Left renal cortex interstitium (tissue), 4 donors: ENCODE measurements at places on chromosomes 11 and 22. TPM values are rescaled to one million over a fixed set of nuclear protein-coding genes. Genes with fewer than 3 reads are reported as not detected.

DNA sequence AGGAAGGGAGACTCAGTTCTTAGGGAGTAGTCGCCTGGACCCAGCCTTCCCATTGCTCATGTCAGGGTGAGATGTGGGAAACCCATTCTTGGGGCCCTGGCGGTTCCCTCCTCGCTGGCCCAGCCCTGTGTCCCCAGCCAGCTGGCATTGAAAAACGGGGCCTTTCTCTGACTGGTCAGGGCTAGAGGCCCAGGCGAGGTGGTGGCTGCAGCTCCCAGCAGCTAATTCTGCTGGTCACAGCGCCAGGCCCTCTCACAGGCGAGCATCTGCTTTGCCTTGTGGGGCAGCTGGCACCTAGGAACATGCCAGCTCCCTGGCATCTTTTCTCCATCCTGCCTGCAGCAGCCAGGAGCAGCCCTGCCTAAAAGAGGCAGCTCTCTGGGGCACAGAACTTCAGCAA, 20.1 kb downstream of the TSPAN18 start:
- DNase-seq, result no peak

GRCh38 chr11:86978756-86979608, 23.8 kb upstream of the FZD4 start:
- DNase-seq, result no peak

DNA sequence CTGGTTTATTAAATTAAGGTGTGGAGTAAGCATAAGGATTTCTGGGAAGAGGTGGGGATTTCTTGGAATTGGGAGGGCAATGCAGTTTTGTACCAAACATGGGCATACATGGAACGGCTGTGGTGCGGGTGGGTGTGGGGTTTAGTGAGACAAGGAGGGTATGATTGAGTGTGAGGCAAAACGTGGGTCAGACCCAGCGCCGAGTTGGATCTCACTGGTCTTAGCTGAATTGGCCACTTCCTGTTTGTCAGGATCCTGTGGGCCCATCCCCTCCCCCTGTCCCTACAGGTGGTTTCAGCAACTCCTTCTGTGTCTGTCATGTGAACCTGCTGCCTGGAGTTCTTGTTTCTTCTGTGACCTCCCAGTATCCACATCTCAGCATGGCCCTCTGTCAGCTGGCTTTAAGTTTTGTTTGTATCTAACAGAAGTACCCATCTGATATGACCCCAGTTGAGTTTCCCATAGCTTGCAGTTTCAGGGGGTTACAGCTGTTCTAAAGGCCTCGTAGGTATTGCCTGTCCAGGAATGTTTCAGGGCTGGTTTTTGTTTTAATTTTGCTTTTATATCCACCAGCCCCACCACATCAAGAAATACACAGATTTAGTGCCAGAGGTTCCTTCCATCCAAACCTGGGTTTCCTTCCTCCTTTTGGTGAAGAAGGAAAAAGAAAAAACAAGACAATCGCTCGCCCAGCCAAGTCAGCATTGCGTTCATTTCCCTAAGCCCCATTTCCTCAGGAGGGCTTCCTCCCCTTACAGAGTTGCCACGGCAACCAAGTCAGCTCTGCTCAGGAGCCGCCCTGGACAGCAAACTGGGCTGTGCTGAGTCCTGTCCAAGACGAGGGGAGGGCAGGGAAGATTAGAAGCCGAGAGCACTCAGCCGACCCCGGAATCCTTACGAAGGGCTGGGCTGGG, 6.0 kb downstream of the APOL1 start:
- no peak for DNase-seq

DNA sequence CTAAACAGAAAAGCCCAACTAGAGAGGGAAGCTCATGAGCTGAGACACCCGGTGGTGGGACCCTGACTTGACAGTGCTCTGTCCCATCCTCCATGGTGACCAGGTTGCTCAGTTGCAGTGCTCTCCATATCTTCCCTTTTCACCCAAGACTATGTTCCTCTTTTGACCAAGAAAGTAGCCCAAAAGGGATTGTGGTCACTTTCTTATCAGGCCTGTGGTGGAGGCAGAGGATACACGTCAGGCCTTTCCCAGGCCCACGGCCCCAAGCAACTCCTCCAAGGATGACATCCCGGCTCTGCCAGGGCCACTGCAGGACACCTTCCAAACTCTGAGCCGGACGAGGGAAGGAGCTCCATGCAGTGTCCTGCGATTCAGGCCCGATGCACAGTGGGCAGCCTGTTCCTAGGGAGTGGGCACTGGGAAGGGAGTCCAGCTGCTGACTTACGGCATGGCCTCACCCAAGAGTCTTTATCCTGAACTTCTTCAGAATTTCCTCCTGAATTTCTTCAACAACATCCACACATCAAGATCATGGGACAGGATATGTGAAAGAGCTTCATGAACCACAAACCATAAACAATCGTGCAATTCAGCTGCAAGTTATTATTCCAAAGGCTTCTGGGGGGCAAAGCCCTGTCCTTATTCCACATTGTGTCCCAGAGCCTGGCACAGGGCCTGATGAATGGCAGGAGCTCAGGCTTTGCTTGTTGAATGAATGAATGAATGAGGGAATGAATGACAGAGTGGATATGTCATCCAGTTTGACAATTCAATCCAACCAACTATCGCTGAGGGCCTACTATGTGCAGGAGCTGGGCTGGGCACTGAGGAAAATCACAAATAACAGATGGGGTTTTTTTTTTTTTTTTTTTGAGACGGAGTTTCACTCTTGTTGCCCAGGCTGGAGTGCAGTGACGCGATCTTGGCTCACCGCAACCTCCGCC, 36.0 kb upstream of the MYH9 start:
- no peak for DNase-seq

GRCh38 chr11:118239509-118240205, 12.5 kb downstream of the MPZL3 start:
- no peak for DNase-seq

DNA sequence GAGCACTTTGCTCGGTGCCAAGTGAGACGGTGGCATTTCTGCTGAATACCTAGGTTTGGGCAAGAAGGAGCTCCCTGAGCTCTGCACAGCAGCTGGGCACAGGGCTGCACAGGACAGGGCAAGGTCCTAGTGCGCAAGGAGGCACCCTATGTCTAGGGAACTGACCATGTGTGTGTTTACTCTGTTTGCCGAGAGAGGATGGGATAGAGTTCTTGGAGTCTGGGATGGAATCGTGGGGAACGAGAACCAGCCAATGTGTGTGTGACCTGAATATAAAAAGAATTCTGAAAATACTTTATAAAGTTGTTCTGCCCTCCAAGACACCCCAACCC, 179.5 kb upstream of the NECTIN1 start:
- no peak for DNase-seq

DNA sequence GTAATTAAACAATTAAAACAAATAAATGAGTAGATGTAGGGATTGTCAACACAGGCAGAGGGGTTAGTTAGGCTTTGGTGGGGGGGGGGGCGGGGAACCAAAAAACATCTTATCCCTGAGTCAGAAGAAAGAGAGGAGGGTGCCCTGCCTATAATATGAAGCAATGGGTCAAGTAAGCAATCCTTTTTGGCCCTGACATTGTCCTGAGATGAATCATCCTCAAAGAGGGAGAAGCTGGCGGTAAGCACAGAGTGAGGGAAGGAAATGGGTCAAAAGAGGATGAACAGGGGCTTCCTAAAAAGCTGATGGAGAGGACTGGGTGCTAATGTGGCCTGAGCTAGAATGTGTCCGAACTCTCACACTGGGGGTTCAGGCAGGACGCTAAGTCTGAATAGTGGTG, 4.7 kb downstream of the OLFML1 start:
- DNase-seq, result no peak

GRCh38 chr11:115718106-115718505, 213.9 kb upstream of the CADM1 start:
- DNase-seq, result no peak

DNA sequence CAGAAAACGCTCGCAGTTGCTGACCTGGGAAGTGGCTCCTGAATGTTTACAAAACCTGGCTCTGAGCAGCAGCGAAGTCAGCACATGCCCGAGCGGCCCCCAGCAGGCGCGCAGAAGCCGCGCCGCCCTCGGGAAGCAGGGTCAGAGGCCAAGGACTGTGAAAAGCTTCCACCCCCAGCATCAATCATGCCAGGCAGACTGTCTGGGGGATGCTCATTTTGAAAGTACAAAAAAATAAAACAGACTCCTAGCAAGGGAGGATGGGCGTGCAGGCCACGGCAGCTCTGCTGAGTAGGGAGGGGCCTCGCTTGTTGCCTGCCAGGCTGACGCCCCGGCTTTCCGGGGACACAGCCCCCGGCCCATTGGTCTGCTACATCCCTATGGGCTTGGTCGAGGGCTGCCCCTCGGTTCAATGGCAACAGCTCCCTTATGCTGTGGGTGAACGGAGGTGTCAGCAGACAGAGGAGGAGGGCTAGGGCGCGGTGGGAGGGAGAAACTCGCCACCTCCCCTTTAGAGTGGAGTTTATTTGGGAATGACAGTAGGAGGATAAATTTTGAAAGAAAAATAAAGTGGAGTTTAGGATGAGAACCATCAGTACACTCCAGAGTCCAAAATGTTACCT, 37.7 kb upstream of the GNB1L start:
- no peak for DNase-seq

- no peak for DNase-seq
Observed at GRCh38 chr11:103898065-103898464, 138.4 kb upstream of the DDI1 start.

- DNase-seq, result peak; percentile 84
Observed at GRCh38 chr22:42780070-42780540, 59.4 kb upstream of the A4GALT start.

- no peak for DNase-seq
Observed at GRCh38 chr11:32213223-32213622, 122.3 kb downstream of the RCN1 start.

- no peak for DNase-seq
Observed at GRCh38 chr22:49825944-49826602, 1.6 kb downstream of the BRD1 start.

GRCh38 chr11:61480261-61480993, 28.1 kb upstream of the LRRC10B start:
- no peak for DNase-seq

DNA sequence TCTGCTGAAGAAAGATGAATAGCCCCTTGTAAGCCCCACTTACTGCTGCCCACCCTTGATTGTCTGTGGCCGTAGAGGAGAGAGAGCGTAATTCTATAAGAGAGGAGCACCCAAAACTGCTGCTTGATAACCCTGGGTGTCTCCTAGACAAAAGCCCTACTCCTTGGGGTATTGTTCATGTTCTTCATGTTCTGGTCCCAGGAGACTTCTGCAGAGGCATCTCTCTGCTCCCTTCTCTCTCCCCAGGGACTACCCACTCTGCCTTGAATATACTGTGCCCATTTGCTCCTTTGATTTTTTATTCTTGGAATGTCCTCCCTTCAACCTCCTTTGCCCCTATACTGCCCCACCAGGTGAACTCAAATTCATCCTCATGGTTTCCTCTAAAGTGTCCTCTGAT, 417.8 kb upstream of the CADM1 start:
- no peak for DNase-seq

DNA sequence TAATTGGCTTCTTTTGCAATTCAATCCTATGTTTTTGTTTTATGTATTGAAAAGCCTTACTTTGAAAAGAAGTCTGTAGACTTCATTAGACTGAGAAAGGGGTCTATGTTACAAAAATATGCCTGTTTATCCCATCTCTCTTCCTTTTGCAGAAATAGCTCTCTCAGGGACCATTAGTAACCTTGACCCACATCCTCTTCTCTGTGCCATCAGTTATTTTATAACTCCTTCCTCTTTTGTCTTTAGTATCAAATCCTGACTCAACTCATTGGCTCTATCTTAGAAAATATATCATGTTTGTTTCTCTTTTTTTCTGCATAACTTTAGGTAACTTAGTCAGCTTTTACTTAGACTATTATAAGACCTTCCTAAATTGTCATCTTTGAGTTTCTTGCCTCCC, 20.3 kb downstream of the ZC3H12C start:
- no peak for DNase-seq

- DNase-seq, result no peak
Observed at GRCh38 chr11:2178906-2179494, 7.4 kb upstream of the TH start.

GRCh38 chr11:46489656-46490560, 98.3 kb upstream of the CHRM4 start:
- DNase-seq, result no peak

MS4A3 gene
- 0.66 TPM for polyA plus RNA-seq

ART1 gene
- 0.18 TPM for polyA plus RNA-seq

CRYBB1 gene
- polyA plus RNA-seq, result 0.77 TPM

MYBPC3 gene
- polyA plus RNA-seq, result 0.05 TPM

TUBA8 gene
- 4.5 TPM for polyA plus RNA-seq

MRPL48 gene
- polyA plus RNA-seq, result 68.9 TPM

IGSF22 gene
- 1.7 TPM for polyA plus RNA-seq
